Neural progenitor cell (in vitro differentiated cells): ENCODE measurements at places on chromosomes 16 and 17. TPM values are rescaled to one million over a fixed set of nuclear protein-coding genes. Genes with fewer than 3 reads are reported as not detected.

Gene HP
- not detected in 2 replicates for total RNA-seq

Gene SLC6A2
- not detected in 2 replicates for total RNA-seq

Gene C16orf92
- total RNA-seq = not detected in 2 replicates

Gene NOD2
- total RNA-seq = 0.22 TPM in 1 of 2 replicates, not detected in the other

Gene PPP1R1B
- total RNA-seq = 0.90 TPM in 1 of 2 replicates, not detected in the other

Gene SDR42E2
- total RNA-seq = 0.15 TPM in 1 of 2 replicates, not detected in the other

Gene KRT27
- not detected in 2 replicates for total RNA-seq

Gene FSCN2
- total RNA-seq = 0.28 TPM in 1 of 2 replicates, not detected in the other

Gene CDYL2
- total RNA-seq = 4.8 and 4.9 TPM in 2 replicates

Gene SRL
- 0.06 and 0.22 TPM in 2 replicates for total RNA-seq

Gene C1QL1
- 4.7 TPM in 1 of 2 replicates, not detected in the other for total RNA-seq

Gene SYT17
- 7.2 TPM in 2 replicates for total RNA-seq

Gene DNAH2
- total RNA-seq = 0.09 and 0.28 TPM in 2 replicates

Gene DPEP2NB
- not detected in 2 replicates for total RNA-seq

Gene FBXL16
- total RNA-seq = 0.13 and 0.65 TPM in 2 replicates

Gene KRT23
- total RNA-seq = 0.60 TPM in 1 of 2 replicates, not detected in the other

Gene CORO6
- total RNA-seq = 3.9 and 6.2 TPM in 2 replicates

Gene PRSS53
- 2.3 and 7.7 TPM in 2 replicates for total RNA-seq

Gene NUP88
- total RNA-seq = 117 and 135 TPM in 2 replicates

Gene TNK1
- 1.8 and 4.0 TPM in 2 replicates for total RNA-seq

Gene CCL8
- total RNA-seq = not detected in 2 replicates

Gene KRTAP4-6
- total RNA-seq = not detected in 2 replicates

Gene ASPSCR1
- 13.1 and 40.9 TPM in 2 replicates for total RNA-seq
